ENCODE measurements at places on chromosomes 11 and 22. TPM values are rescaled to one million over a fixed set of nuclear protein-coding genes. Genes with fewer than 3 reads are reported as not detected.

GRCh38 chr11:6219359-6219758 is 14.0 kb downstream of the C11orf42 start:
- no peak for DNase-seq

DNA sequence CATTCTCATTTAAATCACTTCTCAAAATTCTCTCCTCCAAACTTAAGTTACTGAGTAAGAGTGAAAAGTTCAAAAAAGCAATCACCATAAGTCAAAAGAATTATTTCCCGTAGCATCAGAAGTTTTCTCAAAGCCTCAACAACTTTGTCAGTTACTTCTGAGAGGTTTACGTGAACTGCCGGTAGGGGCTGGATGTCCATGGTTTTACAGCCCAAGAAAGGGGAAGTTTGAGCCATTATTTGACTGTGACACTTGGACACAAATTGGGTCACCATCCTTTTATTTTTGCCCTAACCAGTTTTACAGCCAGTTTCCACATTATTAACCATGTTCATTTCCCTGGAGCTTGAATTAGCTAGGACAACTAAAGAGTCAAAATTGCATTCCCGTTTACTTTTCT is 7.5 kb downstream of the POU2AF3 start:
- no peak for DNase-seq

GRCh38 chr11:34492806-34493414 is 20.7 kb downstream of the ELF5 start:
- DNase-seq, result peak; percentile 60

GRCh38 chr11:7667460-7667859 is 5.8 kb downstream of the CYB5R2 start:
- DNase-seq, result no peak

DNA sequence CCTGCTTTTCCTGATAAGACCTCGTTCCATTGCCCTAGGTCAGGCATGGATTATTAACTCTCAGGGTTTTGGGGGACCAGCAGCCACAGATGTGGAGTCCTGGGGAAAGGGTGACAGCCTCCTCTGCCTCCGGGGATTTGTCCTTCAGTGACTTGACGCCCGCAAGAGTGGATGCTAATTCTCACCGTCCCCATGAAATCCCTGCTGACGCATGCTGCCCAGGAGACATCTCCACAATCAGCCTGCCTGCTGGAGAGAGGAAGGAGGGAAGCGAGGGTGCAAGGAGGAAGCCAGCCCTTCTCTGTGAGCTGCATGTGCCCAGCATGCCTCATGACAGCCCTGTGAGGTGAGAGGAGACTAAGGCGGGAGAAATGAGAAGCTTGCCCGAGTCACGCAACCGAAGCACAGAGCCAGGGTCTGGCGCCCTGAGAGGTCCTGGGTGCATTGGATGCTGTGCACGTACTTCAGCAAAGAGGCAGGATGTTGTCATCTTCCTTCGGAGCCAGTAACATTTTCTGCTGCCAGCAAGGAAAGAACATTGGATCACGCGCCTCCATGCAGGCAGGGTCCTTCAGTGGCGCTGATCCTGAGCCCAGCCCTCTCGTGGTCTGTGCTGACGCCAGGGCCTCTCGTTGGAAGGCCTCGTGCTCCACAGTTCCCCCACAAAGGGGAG is 27.3 kb upstream of the KRTAP5-6 start:
- no peak for DNase-seq

GRCh38 chr11:113199866-113200265 is 114.5 kb upstream of the TTC12 start:
- no peak for DNase-seq

GRCh38 chr22:47678636-47679287 is 916.3 kb downstream of the TBC1D22A start:
- no peak for DNase-seq

- no peak for DNase-seq
These were observed 1.5 kb downstream of the PRRG4 start for GRCh38 chr11:32831221-32831620.

DNA sequence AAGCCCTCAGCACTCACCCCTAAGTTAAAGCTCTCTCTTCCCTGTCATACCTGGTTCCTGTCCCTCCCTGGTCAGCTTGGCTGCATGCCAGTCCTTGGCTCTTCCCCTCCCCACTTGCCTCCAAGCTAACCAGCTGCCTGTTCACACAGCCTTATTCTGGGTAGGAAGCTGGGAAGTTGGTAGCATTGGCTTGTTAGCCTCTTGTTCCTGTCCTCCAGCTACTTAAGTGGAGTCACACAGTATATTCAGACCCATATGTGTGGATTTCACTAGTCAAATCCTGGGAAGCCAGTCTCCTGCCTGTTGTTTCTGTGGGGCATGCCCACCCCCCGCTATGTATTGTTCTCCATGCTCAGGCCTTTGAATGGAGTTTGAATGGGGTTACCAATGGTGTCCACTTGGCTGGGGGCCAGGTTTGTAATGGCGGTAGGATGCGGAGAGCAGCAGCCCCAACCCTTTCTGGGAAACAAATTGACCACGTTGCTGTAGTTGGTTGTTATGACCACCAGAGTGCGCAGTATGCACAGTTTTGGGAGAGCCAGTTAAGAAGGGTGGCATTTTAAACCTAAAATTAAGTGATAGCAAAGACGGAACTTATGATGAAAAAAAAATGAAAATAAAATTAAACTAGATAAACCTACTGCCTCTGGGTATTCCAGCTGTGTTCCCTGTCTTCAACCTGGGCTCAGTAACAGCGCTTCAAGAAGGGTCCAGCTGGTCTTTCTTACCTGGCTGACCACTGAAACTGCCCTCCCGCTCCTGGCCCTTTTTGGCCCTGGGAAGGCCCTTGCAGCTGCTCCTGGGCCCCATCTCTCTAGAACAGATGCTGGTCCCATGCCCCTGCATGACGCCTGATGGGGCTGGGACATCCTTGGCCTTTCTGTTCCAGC is 10.7 kb upstream of the RPS3 start:
- DNase-seq, result peak; percentile 81

- no peak for DNase-seq
These were observed 16.2 kb downstream of the CD6 start for GRCh38 chr11:60987577-60988277.

DNA sequence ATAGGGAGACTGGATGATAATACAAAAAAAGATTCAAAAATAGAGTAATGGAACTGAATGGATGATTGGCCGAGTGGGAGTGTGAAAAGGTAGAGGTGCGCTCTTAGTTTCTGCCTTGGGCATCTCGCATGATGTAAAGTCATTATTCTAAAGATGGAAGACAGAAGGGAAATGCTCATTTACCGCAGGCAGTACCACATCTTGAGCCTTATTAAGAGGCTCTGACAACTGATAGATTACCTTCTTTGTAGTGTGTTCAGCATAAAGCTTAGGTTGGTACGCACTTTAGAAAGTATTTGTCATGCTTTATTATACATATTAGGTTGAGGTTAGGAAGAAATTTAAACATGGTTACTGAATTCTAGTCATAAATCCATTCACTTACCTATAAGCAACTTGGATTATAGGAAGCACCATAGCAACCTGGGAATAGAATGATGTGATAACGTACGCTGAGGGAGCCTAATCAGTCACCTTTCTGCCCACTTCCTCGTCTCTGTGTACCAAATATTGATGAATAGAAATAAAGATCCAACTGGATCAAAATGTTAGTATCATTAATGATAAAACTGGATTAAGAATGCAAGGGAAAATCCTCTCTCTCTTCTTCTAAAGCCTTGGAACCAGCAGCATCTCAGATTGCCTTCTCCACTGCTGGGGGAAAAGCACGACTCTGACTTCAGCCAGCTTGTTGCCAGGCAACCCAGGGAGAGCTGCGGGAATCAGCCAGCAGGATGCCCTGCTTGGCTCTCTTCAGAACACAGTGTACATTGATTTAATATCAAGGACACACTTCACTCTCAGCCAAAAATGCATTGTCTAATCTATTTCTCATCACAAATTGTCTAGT is 29.0 kb upstream of the VWA5A start:
- no peak for DNase-seq

- no peak for DNase-seq
These were observed 61.5 kb downstream of the MIAT start for GRCh38 chr22:26718905-26719304.

DNA sequence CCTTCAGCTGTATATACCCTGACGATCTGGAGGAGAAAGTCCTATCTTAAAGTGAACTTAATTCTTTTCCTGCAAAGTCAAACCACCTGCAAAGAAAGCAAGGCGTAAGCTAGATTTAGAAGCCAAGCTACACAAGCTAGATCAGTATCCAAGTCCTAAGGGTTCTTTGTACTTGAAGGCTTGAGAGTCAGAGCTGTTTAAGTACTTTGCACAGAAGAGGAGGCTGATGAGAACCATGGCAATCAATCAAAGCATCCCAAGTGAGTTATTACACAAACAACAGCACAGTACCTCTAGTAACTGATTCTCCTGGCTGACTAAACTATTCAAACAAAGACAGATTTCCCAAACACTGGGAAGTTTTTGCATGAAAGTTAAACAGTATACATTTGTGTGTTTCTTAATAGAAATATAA is 1.9 kb downstream of the CDON start:
- DNase-seq, result no peak

DNA sequence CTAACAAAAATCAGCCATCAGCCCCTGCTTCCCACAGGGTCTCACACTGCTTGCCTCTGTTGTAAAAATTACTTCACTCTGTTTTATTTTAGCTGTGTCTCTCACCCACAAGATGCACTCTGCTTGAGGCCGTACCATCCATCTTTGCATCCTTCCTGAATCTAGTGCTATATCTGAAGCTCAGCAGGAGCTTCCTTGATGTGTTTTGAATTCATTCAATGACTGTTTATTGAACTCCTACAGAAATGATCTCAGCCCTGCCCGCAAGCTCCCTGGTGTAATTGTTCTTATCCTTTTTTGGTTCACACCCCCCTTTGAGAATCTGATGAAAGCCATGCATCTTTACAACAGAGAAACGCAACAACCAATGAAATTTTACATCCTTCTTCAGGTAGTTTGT is 310.2 kb upstream of the ZC3H12C start:
- DNase-seq, result no peak

DNA sequence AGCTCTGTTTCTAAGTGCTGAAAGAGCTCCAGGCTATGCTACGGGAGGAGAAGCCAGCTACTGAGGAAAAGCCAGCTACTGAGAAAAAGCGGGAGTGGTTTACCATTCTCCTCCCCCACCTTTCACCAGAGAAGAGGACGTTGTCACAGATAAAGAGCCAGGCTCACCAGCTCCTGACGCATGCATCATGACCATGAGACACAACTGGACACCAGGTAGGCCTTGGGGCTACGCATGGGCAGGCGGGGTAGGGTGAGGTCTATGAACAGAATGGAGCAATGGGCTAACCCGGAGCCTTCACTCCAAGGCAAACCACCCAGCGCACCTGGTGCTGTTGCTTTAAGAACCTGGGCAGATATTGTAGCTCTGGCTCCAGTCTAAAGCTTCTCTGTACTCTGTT is 1.1 kb downstream of the IL18BP start:
- DNase-seq, result no peak

DNA sequence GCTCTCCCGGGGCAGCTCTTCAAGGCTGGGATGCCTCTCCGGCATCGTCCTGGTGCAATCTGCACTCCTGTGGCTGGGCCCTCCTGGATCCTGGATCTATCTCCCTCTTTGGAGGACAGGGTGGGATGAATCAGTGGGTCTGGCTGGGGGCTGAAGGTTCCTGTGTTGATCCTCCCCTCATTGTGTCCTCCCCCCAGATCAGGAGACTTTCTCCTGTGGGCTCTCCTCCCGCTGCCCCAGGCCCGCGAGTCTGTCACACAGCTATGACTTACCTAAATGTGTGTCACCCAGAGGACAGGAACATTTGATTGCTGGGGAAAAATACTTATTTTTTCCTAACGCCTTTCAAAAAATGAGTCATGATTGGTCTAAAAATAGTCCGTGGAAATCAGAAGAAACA is 106.8 kb upstream of the NECTIN1 start:
- no peak for DNase-seq

DNA sequence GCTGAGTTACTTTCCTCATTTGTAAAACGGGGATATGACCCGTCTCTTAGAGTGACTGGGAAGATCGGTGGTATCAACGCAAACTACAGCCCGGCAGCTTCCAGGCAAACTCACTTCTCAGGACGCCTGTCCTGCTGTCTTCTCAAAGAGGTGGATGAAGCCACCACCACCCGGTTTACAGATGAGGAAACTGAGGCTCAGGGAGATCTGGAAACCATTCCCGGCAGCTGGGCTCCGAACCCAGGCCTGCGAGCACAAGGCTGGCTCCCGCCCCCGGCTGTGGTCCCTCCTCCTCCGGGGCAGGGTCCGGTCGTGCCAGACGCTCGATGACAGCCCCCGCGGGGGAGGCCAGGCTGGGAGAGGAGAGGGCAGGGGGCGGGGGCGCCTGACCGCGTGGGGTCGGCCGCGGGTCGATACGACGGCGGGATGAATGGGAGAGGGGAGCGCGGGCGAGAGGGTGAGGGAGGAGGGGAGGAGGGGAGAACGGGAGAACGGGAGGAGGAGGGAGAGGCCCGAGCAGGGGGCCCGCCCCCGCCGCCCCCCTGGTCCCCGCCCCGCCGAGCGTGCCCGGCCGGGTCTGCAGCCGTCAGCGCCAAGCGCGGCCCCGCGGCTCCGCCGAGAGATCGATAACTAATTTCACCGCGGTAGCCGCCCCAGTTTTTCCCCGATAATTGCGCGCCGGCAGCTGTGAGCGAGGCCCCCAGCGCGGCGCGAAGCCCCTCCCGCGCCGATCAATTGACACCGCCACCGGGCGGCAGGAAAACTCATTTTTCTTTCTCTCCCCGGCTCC is 14.0 kb downstream of the IGLL1 start:
- no peak for DNase-seq

DNA sequence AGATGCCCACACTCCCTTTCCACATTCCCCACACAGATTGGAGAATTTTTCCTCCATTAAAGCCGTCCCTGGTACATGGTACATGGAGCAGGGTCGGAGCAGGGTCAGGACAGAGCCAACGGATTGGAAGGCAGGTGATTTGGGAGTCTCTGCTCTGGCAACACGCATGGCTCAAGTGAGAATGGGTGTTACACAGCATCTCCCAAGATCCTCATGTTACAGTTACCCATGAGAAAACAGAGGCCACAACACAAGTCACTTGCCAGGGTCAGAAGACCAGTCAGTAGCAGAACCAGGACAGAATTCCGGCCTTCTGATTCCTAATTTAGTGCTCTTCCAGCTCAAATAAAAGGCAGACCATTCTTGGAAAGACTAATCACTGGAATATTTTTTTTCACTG is 7.7 kb upstream of the F2 start:
- no peak for DNase-seq

GRCh38 chr11:43145653-43146052 is 166.1 kb upstream of the API5 start:
- no peak for DNase-seq

Gene CD3D
- 1.0 TPM for total RNA-seq

Gene TLCD5
- 9.1 TPM for total RNA-seq

Gene RASSF10
- not detected for total RNA-seq

Gene EFCAB6
- 0.52 TPM for total RNA-seq

Gene SGSM1
- 5.1 TPM for total RNA-seq

Gene UCP3
- 1.3 TPM for total RNA-seq

Gene DDTL
- 3.4 TPM for total RNA-seq

Gene TPBGL
- total RNA-seq, result 0.12 TPM

Gene BTG4
- not detected for total RNA-seq

Gene BDNF
- total RNA-seq, result 22.0 TPM

Gene PGA5
- total RNA-seq, result not detected

Measured in HCT116 (cell line).